ENCODE measurements at places on chromosomes 3 and 15.

DNA sequence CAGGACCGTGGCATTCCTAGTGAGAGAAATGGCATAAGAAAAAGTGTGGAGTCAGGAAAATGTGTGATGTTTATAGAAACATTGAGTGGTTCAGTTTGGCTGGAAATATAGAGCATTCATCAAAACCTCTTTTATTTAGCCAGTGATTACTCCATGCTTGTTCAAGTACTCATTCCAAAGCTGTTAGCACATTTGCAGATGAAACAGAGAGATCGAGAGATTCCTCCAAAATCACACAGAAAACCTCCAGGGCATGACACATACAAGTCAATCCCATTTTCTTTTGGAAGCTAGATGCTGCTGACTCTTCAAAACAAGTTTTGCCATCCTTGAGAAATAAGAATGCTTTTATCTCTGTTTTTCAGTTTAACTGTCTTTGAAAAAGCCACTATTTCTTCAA lies 11.5 kb upstream of the MB21D2 start:
- DNase-seq: no peak

DNA sequence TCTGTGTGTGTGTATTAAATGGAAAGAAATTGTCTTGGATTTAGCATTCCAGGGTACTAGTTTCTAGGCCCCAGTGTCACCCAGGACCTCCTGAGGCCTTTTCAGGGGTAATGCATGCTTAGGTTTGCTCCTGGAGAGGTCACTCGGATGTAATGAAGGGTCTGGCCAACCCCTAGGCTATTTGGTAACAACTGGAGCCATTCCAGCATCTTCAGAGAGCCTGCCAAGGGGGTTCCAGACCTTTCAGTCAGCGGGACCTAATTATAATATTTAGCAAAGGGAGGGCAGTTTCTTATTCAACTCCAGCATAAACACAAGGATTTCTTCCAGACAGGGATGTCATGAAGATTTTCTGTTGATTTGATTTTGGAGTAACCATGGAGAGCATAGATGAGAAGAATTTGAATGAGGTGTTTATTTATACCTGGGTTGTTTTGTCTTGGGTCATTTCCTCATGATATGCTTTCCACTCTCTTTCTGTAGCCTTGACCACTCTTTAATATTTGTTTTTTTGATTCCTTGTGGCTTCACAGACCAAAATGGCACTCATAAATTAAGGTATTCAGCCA lies 17.4 kb downstream of the KAT2B start:
- no peak for DNase-seq

DNA sequence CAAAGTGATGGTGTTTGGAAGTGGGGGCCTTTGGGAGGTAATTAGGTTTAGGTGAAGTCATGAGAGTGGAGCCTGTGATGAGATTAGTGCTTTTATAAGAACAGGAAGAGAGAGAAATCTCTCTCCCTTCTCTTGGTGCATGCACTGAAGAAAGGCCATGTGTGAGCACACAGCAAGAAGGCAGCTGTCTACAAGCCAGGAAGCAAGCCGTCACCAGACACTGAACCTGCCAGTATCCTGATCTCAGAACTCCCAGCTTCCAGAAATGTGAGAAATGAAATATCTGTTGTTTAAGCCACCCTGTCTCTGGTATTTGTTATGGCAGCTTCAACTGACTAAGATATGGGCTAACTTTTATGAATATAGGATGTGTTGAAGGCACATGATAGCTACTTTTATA lies 72.6 kb downstream of the REC114 start:
- no peak for DNase-seq

GRCh38 chr15:79045041-79045440 lies 45.5 kb downstream of the RASGRF1 start:
- DNase-seq: no peak

GRCh38 chr3:51888463-51889105 lies 13.2 kb upstream of the IQCF5 start:
- DNase-seq: no peak

GRCh38 chr15:32705446-32705845 lies 12.4 kb upstream of the GREM1 start:
- DNase-seq: no peak

DNA sequence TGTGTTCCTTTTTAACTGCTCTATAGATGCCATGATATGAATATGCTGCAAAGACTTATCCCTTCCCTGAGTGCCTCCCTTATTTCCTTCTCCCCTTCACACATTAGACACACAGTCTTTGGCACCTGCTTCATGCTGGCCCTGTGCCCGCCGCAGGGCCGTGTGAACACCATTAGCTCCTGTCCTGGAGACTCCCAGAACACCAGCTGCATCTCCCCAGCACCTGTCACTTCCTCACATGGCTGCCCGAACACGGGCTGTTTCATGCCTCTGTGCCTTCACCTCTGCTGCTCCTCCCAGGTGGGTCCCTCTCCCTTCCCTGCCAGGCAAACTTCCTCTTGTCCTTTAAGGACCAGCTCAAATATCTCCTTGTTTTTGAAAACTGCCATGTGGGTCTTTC lies 40.5 kb upstream of the SEC13 start:
- no peak for DNase-seq

DNA sequence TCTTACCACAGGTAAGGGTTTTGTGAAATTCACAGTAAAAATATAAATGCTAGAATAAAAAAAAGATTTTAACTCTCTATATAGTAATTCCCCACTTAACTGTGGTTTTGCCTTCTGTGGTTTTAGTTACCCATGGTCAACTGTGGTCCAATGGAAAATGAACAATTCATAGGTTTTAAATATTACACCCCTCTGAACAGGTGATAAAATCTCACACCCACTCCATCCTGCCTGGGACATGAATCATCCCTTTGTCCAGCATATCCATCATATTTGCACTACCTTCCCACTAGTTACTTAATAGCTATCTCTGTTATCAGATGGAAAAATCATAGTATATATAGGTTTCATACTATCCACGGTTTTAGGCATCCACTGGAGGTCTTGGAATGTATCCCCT lies 49.2 kb downstream of the HDGFL3 start:
- DNase-seq: no peak

All from neuronal stem cell (in vitro differentiated cells).